ENCODE measurements at places on chromosomes 3 and 15.
A peak's percentile ranks its signal among the peaks of the same experiment; 100 is the strongest.

- peak; percentile 26 for DNase-seq
Measured at GRCh38 chr3:181700168-181701087, 11.3 kb upstream of the SOX2 start.

- no peak for DNase-seq
Measured at GRCh38 chr3:72338942-72339669, 509.1 kb downstream of the SHQ1 start.

DNA sequence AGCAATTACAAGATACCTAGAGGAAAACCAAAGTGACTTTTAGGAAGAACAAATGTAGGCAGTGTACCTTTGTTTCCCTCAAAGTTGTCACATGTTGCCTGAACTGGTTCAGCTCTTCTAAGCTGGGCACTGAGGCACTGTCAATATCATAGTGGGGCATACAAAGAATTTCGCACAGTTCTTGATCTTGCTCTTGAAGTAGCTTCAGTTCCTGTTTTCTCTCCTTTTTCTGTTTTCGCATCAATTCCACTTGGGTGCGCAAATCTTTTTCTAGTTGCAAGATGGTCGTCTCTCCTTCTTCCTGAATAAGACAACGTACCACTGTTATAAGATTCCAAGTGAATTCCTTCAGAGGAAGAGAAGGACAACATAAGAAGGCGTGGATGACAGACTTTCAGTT lies 12.7 kb downstream of the PRC1 start:
- DNase-seq, result no peak

DNA sequence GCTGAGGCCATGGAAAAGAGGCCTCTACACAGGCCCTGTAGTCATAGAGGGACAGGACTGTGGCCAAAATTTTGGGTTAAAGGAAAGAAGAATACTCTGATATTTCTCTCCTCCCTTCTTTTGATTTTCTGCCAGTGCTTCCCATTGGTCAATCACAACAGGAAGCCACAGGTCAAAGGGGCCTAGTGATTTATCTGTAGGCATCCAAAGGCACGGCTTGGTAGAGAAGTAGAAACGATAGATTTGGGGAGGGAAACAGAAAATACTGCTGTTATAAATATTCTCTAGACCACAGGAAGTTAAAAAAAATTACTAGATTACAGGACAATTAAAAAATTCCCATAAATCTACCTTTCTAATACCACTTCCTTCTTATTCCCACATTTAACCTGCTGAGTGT lies 1.7 kb upstream of the CCDC50 start:
- no peak for DNase-seq

DNA sequence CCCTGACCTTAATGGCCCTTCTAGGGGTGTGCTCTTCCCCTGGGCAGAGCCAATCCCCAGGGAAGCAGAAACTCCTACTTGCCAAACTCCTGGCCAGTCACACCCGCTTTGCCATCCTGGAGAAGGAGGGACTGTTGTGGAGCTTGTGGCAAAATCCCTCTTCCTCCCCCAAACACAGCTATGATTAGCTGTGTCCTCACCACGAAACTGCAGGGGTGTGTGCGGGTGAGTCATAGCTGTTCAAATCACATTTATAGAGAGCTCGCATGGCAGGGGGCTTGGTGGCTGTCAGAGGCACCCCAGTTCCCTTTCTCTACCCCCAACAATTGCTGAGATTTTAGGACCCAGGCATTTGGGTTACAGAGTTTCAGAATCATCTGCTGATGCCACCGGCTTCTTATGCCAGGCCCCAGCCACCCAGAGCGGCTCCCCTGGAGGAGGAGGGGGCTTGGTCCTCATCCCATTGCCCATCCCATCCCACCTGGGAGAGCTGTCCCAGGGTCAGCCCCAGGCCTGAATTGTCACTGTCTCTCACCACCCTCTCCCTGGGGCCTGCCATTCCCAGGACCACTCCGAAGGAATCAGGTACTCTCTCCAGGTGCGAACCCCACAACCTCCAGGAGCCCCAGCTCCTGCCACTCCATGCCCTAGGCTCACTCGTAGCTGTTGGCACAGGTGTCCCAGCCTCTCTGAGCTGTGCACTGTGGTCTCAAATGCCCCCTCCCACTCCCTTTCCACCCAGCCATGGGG lies 28.8 kb upstream of the MAGEF1 start:
- no peak for DNase-seq

DNA sequence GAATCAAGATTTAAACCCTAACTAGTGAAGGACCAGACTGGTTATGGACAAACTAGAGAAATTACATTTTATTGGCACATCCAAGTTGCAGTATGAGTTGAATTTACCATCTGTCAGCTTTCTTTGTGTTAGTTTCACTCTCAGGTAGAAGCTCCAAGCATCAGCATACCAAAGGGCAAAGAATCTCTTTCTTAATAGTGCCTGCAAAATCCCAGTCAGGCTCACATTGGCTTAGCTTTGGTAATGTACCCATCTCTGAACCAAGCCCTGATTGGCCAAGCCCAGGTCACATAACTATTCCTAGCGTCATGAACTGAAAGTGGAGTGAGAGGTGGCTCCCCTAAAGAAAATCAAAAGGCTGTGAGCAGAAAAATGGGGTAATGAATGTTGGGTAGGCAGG lies 66.9 kb downstream of the CCNL1 start:
- no peak for DNase-seq

- DNase-seq, result peak; percentile 88
Measured at GRCh38 chr3:61561374-61562041, at the start of gene PTPRG. PTPRG (plus strand) TSS chr3:61561571; CDS start chr3:61562288, 717 bp downstream.

DNA sequence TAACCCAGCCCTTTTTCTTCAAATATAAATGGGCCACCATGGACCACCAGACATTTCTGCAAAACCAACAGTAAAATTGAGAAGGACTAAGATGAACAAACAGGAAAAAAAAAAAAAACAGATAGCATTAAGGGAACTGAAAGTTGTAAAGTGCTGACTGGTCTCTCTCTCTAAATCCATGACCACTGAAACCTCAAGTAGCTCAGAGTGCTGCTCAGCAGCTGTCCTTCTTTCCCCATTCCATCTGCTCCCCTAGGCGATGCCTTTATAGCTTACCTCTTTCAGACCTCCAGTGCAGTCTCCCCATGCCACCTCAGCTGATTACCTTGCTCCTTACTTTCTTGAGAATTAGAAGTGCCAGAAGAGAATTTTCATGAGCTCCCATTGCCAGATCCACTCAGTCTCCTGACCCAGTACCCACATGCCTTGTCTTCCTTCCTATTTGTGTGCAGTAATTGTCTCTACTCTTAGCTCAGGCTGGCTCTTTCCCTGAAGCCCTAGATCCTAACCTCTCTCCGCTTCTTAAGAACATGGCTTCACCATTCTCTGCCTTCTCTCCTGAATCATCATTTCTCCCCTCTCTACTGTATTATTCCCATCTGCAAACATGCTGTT lies 23.9 kb upstream of the XIRP1 start:
- DNase-seq, result no peak

DNA sequence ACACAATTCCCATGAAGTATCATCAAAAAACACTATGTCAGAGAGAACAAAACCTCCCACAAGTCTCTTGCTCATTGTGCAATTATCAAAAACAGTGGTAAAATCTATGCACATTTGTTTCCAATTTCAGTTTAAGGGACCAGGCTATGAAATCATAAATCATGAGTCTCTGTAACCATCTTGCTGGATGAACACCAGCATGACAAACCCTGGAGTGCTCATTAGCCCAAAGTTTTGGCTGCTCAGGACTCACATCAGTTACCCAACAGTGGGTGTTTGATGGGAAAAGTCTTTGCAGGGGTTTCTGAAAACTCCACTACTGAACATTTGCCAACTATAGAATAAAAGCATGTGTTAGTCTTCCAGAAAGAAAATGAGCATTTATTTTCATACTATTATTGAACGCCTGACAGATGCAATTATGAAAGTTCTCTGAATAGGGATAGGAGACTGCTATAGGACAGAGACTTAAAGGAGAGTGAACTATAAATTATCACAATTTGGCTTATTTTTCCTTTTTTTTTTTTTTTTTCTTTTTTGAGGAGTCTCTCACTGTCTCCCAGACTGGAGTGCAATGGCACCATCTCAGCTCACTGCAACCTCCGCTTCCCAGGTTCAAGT lies 240.8 kb upstream of the KCNMB2 start:
- no peak for DNase-seq

DNA sequence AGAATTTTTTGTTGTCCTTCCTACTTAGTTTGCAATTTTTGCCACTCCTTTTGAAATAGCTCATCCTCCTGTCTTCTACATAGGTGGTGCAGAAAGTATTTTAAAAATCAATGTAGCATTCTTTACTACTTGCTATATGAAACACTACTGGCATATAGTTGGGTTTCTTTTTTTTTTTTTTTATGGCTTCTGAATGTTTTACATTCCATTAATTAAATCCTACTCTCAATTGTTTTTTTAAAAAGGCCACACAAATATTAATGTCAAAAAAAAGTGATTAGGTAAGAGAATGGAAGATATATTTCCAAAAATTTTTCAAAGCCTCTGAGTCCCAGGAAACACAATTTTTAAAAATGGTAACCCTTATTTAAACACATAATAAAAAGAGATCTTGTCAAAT lies 262.6 kb downstream of the MAGI1 start:
- DNase-seq, result no peak

GRCh38 chr3:23135026-23135785 lies 67.9 kb upstream of the UBE2E2 start:
- no peak for DNase-seq

- DNase-seq, result peak; percentile 68
Measured at GRCh38 chr15:95988574-95988887, 342.0 kb upstream of the NR2F2 start.

- DNase-seq, result no peak
Measured at GRCh38 chr15:93830221-93831080, 400.9 kb upstream of the MCTP2 start.

DNA sequence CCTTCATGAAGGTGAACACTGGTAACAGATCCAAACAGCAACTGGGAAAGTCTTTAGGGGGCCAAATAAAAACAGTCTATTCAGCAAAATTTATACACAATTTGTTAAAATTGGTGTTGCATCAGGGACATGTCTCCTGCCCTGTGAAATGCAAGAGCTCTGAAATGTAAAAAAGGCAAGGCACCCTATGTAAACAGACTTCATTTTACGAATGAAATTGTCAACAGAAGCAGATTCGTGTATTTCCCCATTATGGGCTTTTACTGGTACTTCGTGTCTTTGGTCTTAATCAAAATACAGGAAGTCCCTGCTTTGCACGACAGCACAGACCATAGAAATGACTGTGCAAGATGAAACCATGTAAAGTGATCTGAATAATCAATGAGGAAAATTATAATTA lies 127.3 kb upstream of the THBS1 start:
- no peak for DNase-seq

DNA sequence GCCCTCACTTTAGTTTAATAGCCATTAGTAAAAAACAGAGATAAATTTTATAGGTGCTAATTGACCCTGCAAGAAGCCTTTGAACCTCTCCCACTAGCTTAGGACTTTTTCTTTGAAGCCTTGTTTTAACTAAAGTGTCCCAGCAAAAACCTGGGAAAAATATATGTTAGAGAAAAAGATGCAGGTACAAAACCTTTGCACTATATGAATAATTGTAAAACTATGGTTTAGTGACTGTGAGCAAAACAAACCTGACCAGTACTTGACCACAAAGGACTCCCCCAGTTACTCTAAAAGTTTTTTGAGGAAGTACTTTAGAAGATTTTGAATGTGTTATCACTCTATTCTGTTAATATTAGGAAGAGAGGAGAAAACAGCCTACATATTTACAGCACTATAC lies 123.3 kb upstream of the TP63 start:
- DNase-seq, result no peak

GRCh38 chr3:173920386-173920785 lies 522.8 kb downstream of the NLGN1 start:
- DNase-seq, result no peak

- no peak for DNase-seq
Measured at GRCh38 chr15:78264304-78265136, at the start of gene DNAJA4. DNAJA4 (plus strand) TSS chr15:78264562; CDS start chr15:78264764, 202 bp downstream.

DNA sequence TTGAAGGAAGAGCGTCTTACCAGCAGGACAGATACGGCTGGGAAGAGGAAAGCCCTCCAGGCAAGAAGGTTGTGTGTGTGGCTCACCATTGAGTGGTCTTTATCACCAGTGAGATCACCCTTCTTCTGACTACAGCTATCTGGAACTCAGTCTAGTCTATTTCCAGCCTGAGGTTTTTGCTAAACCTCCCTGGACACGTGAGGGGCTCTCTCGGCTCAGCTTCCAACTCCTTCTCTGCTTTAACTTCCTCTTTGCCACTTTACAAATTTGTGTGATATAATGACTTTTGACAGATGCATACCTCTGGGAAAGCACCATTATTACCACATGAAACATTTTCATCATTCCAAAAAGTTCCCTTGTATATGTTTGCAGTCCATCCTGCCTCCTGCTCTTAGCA lies 15.3 kb upstream of the ROPN1 start:
- no peak for DNase-seq

DNA sequence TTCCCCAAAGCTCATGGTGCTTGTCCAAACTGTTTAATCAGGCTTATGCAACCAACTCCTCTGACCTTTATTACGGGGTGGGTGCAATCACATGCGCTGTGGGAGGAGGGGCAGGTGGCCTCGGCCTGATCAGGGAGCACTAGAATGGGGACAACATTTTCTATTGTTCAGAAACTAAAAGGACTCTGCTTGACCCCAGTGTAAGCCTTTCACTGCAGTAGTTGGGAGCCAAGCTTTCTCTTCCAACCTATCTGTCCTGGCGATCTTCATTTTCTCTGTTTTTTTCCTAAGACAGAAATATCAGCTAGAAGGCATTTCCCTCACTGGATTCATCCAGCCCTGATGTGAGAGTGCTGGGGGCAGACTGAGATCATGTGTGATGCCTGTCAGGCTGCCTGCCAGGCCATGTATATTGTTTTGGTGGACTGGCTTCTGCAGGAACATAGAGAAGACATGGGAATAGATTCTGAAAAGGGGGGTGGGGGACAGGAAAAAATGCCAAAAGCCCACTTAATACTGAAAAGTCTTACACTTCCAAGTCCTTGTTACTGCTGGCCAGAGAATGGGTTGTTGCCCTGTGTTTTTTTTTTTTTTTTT lies 627.0 kb upstream of the TBL1XR1 start:
- no peak for DNase-seq

DNA sequence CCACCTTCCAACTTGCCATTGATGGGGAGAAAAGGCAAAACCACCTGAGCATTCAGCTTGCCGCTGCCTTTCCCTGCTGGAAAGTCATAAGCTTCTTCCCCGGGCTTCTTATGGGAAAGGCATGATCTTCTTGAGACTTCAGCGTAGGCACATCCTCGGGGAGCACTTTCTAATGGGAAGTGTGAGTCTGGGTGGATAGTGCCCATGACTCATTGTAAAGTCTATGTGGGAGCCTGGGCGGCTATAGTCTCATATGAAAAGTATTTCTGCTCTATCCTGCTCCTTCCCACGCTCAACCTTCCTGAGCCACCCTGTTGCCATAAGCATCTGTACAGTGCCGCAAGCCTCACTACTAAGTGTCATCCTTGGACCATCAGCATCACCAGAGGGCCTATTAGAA lies 309.9 kb upstream of the THBS1 start:
- DNase-seq, result no peak

- no peak for DNase-seq
Measured at GRCh38 chr15:25401501-25401900, 37.3 kb downstream of the UBE3A start.

- DNase-seq, result no peak
Measured at GRCh38 chr15:64013179-64014062, 32.9 kb downstream of the DAPK2 start.

GRCh38 chr3:58419780-58420507 lies 13.7 kb downstream of the PDHB start:
- no peak for DNase-seq
